ENCODE measurements at places on chromosomes 6 and 20.

GRCh38 chr6:156980515-156980914, 203.3 kb downstream of the ARID1B start:
- no peak for DNase-seq

- no peak for DNase-seq
These were observed 74.0 kb downstream of the AGPAT4 start for GRCh38 chr6:161199850-161200249.

DNA sequence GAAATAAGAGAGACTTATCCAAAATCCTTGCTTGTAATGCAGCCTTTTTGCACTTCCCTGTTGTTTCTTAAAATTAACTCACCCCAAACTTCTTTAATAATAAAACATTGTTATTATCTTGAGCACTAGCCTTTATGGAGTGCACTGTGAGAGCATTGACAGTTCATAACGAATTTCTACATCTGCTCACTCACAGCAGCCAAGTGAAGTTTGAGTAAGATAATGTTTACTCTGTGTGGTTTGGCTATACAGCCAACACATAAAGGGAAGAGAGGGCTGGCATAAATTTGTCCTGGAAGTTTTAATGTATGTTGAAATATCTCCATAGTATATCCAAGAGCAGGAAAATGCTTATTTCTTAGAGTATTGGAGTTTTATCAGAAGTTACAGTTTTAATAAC, 227.9 kb downstream of the FRK start:
- DNase-seq: no peak

GRCh38 chr6:143880412-143880811, 16.1 kb downstream of the ZC2HC1B start:
- no peak for DNase-seq

- no peak for DNase-seq
These were observed 940.5 kb upstream of the MANEA start for GRCh38 chr6:94636780-94637385.

DNA sequence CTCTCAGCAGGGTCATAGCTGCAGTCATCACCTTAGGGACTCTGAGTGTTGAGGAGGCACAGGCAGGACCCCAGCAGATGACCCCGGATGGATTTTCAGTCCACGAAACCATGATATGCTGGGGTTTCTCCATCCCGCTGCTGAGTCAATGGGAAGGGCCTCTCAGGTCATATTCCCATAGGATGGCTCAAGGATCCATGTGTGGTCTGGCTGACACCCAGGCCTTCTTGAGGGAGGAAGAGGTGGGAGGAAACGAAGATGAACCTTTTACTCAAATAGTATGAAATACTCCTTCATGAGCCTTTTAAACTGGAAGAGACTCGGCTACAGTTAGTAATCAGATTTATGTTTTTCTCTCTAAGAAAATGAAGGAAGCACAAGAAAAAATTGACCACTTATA, 10.3 kb upstream of the RALY start:
- no peak for DNase-seq
